Hypothalamus (tissue), 51 donors: ENCODE measurements at places on chromosomes 3 and 15.

DNA sequence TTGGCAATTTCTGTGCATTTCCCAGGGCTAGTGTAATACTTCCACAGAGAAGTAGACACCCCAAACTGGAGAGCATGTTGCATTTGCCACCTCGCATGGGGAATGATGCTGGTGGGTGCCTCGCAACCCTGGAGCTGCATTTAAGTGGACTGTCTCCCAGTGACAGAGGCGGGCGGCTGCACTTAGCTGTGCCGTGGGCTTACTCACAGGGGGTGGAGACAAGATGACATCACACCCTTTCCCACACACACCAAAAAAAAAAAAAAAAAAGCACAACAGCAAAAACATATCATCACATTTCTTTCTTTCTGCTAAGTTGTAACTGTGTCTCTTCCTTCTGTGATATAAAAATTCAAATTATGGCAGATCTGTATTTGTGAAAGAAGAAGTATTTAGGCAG lies at the start of gene ABI3BP:
ABI3BP (minus strand) TSS at position 113 of the 400 bp plus-strand sequence; CDS start at position 76, 37 bp downstream.
- peak; percentile 48 for DNase-seq

- DNase-seq = no peak
Measured at GRCh38 chr15:87573039-87573438, 683.5 kb downstream of the NTRK3 start.

- DNase-seq = no peak
Measured at GRCh38 chr3:32662647-32663046, 22.3 kb upstream of the CNOT10 start.

GRCh38 chr3:33058765-33059164 lies 38.2 kb downstream of the GLB1 start:
- no peak for DNase-seq

DNA sequence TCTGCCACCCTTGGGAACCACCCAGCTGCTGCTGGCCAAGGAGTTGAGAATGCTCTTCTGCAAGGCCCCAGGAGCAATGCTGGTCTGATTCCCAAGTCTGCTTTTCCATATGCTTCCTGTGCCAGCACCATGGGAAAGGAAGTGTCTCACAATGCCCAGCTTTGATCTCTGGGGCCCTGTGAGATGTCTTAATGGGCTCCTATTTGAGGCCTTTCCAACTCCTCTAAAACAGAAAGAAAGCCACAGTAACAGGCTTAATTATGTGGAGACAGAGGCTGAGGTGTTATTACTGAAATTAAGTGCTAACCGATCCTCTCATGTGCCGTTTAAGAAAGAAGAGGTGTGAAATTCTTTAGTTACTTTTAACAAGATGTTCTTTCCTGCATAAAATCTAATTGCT lies 4.5 kb downstream of the EOGT start:
- DNase-seq = no peak

GRCh38 chr15:81023483-81024264 lies 23.0 kb downstream of the TLNRD1 start:
- DNase-seq = peak; percentile 65

DNA sequence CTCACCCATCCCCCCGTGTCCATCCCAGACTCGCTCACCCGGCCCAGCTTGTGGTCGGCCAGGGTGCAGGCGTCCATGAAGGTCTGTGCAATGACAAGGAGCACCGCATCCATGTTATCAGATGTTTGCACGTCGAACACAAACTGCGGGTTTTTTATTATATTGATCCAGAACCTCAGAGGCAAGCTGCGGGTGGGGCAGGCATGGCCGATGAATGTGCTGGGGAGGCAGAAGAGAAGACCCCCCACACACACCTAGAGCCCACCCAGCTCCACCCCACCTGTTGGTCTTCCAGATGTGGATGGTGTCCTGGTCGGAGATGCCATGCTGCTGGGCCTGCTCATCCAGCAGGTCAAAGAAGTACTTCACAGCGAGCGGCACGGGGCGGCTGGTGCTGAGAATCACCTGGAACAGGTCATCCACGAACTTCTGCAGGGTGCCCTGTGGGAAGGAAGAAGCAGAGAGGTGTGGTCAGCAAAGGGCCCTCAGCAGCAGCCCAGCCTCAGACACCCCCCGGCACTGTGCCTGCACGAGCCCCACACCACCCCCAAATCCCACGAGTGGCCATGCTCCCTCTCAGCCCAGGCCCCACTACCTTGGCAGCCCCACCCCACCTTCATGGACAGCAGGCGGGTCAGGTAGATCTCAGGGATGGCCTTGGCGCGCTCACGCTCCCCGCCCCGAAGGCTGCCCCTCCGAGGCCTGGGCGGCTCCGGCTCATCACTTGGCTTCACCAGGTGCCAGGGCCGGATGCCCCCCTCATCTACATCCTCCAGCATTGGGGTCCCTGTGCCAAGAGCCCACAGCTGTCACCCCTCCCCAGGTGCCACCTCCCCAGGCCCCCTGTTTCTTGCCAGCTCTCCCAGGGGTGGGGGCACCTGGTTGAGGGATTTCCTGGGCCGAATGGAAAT lies 20.3 kb downstream of the PLXNB1 start:
- DNase-seq = no peak

DNA sequence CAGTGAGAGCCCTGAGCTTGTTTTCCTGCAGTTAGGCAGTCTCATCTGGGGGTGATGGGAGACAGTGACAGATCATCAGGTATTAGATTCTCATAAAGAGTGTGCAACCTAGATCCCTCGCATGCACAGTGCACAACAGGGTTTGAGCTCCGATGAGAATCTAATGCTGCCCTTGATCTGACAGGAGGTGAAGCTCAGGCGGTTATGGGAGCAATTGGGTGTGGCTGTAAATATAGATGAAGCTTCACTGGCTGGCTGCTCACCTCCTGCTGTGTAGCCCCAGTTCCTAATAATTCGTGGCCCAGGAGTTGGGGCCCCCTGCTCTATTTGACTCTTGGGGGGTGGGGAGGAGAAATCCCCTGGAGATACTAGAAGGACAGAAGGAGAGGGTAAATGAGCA lies 309.4 kb upstream of the STT3B start:
- no peak for DNase-seq
